ENCODE measurements at places on chromosomes 12 and 14.

DNA sequence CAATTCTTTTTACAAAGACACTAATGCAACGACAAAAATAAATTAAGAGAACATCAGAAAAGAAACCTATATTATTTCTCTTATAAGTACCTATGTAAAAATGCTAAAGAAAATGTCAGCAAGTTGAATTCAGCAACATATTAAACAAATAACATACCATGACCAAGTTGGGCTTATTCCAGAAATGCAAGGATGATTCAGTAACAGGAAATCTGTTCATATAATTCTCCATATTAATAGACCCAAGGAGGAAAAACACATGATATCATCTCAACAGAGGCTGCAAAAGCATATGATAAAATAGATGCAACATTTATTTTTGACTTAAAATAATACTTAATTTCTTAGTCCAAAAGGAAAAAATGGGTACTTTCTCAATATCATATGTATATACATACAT, 25.1 kb upstream of the GPHB5 start:
- no peaks in the 10 kb centered on the region for H3K4me1 ChIP-seq
- DNase-seq: no peak
- H3K27me3 ChIP-seq: peaks cover 53% of the 10 kb centered on the region

DNA sequence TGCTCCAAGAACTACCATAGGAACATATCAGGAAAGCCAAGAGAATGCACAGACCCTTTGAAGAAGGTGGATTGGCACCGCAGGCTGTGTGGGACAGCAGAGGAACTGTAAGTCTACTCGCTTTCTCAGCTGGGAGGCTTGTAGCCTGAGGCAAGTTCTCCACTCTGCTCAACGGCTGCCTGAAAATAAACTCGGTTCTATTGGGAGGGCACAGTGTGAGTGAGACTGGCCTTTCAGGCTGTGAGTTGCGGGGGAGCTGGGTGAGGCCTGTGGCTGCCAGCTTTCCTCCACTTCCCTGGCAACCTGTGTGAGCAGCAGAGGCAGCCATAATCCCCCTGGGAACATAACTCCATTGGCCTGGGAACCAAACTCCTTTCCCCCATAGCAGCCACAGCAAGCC, 132.1 kb downstream of the ANKS1B start:
- no peaks in the 10 kb centered on the region for H3K27me3 ChIP-seq
- no peak overlapping the region for H3K4me3 ChIP-seq
- no peak overlapping the region for H3K27ac ChIP-seq
- no peak for DNase-seq
- H3K36me3 ChIP-seq: no peaks in the 10 kb centered on the region
- H3K4me1 ChIP-seq: no peaks in the 10 kb centered on the region

- H3K36me3 ChIP-seq: peaks cover 93% of the 10 kb centered on the region
- peaks cover 9% of the 10 kb centered on the region for H3K4me1 ChIP-seq
- peak overlapping the region; percentile 44 for H3K27ac ChIP-seq
- no peaks in the 10 kb centered on the region for H3K27me3 ChIP-seq
These were observed 12.6 kb downstream of the GIT2 start for GRCh38 chr12:109983432-109984142.

- H3K4me3 ChIP-seq: no peak overlapping the region
- no peaks in the 10 kb centered on the region for H3K27me3 ChIP-seq
- no peak overlapping the region for H3K27ac ChIP-seq
- no peak for DNase-seq
- no peaks in the 10 kb centered on the region for H3K4me1 ChIP-seq
These were observed 194.6 kb upstream of the FSCB start for GRCh38 chr14:44701563-44702263.

DNA sequence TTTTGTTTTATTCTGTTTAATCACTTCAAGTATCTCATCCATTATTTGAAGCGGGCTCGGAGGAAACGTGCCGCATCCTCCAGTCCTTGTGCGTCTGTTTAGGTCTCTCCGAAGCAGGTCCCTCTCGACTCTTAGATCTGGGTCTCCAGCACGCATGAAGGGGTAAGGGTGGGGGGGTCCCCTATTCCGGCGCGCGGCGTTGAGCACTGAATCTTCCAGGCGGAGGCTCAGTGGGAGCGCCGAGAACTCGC, 311 bp upstream of the LGR5 start:
- DNase-seq: no peak
- peaks cover 47% of the 10 kb centered on the region for H3K27me3 ChIP-seq

DNA sequence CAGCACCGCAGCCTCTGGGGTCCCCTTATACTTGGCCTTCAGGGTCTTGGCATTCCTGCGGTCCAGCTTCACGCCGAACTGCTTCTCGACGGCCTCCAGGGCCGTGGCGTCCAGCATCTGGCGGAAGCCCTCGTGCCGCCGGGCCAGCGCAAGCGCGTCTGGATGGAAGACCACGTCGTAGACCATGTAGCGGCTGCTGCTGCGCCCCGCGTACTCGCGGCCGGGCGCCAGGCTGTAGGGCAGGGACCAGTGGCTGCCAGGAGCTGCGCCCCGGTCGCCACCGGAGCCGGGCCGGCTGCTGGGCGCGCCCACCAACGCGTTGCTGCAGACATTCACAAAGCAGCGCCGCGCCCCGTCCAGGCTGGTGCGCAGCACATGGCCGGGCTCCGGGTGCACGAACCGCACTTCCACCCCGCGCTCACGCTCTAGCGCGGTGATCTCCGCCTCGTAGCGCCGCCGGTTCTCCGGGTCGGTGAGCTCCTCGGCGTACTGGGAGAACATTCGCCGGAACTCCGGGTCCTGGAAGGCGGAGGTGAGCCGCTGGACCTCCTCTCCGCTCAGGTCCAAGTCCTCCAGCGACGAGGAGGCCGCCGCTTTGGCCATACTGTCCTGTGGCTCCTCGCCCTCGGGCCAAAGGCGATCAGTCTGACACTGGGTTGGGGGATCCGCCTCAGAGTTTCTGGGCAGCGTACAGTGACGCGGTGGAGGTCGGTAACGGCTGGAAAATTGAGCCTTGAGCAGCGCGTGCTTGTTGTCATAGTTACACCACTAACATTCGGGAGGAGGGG, at the start of gene DNAAF2:
Gene DNAAF2, minus strand, starts transcription at position 698 of the 788 bp plus-strand sequence. Its CDS starts 95 bp downstream, at position 603.
- no peaks in the 10 kb centered on the region for H3K27me3 ChIP-seq
- H3K4me1 ChIP-seq: peaks cover 49% of the 10 kb centered on the region
- peak; percentile 63 for DNase-seq
- H3K27ac ChIP-seq: peak within 1 kb of the TSS; percentile 99

- no peak overlapping the region for H3K4me3 ChIP-seq
- no peak overlapping the region for H3K27ac ChIP-seq
- H3K36me3 ChIP-seq: no peaks in the 10 kb centered on the region
These were observed 287.7 kb downstream of the BMP4 start for GRCh38 chr14:53668897-53669296.

- H3K4me1 ChIP-seq: peaks cover 76% of the 10 kb centered on the region
- H3K36me3 ChIP-seq: peaks cover 95% of the 10 kb centered on the region
- no peaks in the 10 kb centered on the region for H3K27me3 ChIP-seq
- peak overlapping the region; percentile 73 for H3K27ac ChIP-seq
These were observed 77.7 kb downstream of the PPP2R5C start for GRCh38 chr14:101839236-101839635.

- peak; percentile 0 for DNase-seq
- H3K4me3 ChIP-seq: no peak overlapping the region
- H3K36me3 ChIP-seq: no peaks in the 10 kb centered on the region
- H3K27ac ChIP-seq: peak overlapping the region; percentile 35
- no peaks in the 10 kb centered on the region for H3K27me3 ChIP-seq
These were observed 205.4 kb downstream of the DAD1 start for GRCh38 chr14:22383515-22384166.

GRCh38 chr14:90517076-90517841, 120.4 kb downstream of the CALM1 start:
- no peaks in the 10 kb centered on the region for H3K27me3 ChIP-seq
- no peaks in the 10 kb centered on the region for H3K4me1 ChIP-seq
- no peak overlapping the region for H3K4me3 ChIP-seq
- H3K36me3 ChIP-seq: no peaks in the 10 kb centered on the region

GRCh38 chr12:89789862-89790261, 81.2 kb upstream of the ATP2B1 start:
- no peak overlapping the region for H3K27ac ChIP-seq
- no peaks in the 10 kb centered on the region for H3K36me3 ChIP-seq

DNA sequence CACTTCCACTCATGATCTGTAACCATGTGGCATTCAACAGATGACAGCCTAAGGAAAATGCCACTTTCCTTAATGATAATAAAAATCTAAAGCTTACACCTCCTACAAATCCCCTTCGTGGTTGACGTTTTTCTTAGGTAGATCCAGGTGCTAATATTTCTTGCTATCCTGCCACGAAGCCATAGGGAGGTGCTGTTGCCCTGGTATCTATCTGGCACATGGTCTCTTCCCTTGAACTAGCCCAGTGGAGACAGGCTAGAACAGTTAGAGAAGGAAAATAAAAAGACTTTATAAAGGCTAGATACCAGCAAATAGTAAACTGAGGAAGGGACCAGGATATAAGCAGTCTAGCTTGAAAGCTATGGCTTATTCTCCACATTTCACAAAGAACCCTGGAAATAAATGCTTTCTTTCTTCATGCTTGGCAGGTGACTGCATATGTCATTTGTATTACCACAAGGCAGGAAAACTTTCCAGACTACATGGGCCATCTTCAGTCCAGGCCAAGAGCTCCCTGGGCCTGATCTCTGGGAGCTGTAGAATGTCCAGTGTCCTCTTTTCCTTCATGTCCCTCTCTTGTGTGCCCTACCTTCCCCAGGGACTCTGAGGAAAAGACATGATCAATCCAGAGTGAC, 15.3 kb downstream of the SPIC start:
- DNase-seq: no peak
- no peak overlapping the region for H3K4me3 ChIP-seq
- H3K27me3 ChIP-seq: peaks cover 9% of the 10 kb centered on the region
- H3K36me3 ChIP-seq: peaks cover 3% of the 10 kb centered on the region

DNA sequence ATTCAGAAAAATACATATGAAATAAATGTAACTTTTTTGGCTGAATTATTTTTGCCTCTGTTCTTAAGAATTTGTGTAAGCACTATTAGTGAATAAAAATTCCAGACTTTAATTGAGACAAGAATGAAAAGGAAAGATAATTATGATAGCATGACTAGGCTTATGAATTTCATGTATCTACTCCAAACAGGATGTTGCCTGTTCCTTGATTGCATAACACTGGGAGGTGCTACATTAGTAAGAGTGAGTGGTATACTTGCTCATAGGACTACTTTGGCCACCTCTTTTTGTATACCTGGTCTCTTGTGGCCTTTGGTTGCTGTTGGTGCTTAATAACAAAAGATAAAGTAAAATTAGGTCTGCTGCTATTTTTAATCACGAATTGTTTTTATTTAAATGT, 112.8 kb downstream of the NAV3 start:
- no peak overlapping the region for H3K27ac ChIP-seq
- H3K27me3 ChIP-seq: no peaks in the 10 kb centered on the region
- no peak overlapping the region for H3K4me3 ChIP-seq
- H3K4me1 ChIP-seq: no peaks in the 10 kb centered on the region

DNA sequence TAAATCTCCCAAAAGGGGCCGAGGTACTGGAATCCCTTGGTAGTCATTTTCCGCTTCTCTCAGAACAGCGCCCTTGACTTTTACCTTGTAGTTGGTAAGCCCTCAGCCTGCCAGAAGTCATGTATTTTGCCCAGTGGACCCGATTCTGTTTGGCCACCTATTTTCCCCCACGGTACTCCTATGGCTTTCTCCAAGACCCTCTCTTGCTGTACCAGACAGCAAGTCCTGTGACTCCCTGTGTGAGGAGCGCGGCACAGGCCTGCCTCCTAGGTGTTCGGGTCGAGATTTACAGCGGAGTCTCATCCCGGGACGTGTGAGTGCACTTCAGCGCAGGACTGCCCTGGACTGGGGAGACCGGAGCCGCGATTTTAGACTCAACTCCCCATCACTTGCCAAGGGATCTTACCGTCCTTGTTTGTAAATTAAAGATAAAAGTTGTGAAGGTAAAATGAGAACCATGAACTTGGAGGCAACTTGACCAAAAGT, 1.1 kb upstream of the MBD6 start:
- H3K36me3 ChIP-seq: peaks cover 78% of the 10 kb centered on the region
- no peak for DNase-seq
- peak overlapping the region; percentile 97 for H3K4me3 ChIP-seq
- H3K27me3 ChIP-seq: no peaks in the 10 kb centered on the region
- H3K27ac ChIP-seq: peak overlapping the region; percentile 99
- peaks cover 69% of the 10 kb centered on the region for H3K4me1 ChIP-seq

GRCh38 chr12:1947081-1947480, 28.6 kb upstream of the CACNA2D4 start:
- no peak overlapping the region for H3K4me3 ChIP-seq
- no peak for DNase-seq
- no peaks in the 10 kb centered on the region for H3K27me3 ChIP-seq
- H3K4me1 ChIP-seq: no peaks in the 10 kb centered on the region

GRCh38 chr12:106461730-106462129, 104.2 kb downstream of the POLR3B start:
- H3K4me3 ChIP-seq: peak overlapping the region; percentile 54
- H3K27ac ChIP-seq: peak overlapping the region; percentile 67
- no peaks in the 10 kb centered on the region for H3K27me3 ChIP-seq
- H3K36me3 ChIP-seq: peaks cover 3% of the 10 kb centered on the region
- peaks cover 25% of the 10 kb centered on the region for H3K4me1 ChIP-seq

GRCh38 chr12:53981634-53982565, 3.0 kb upstream of the HOXC10 start:
- H3K27ac ChIP-seq: no peak overlapping the region
- no peak overlapping the region for H3K4me3 ChIP-seq
- peaks cover 100% of the 10 kb centered on the region for H3K27me3 ChIP-seq
- H3K36me3 ChIP-seq: peaks cover 48% of the 10 kb centered on the region
- H3K4me1 ChIP-seq: peaks cover 19% of the 10 kb centered on the region
- DNase-seq: no peak

- H3K27me3 ChIP-seq: no peaks in the 10 kb centered on the region
- H3K4me1 ChIP-seq: peaks cover 77% of the 10 kb centered on the region
- peak overlapping the region; percentile 97 for H3K27ac ChIP-seq
- H3K36me3 ChIP-seq: peaks cover 23% of the 10 kb centered on the region
- no peak for DNase-seq
These were observed 5.0 kb downstream of the CDCA4 start for GRCh38 chr14:105015905-105016304.

DNA sequence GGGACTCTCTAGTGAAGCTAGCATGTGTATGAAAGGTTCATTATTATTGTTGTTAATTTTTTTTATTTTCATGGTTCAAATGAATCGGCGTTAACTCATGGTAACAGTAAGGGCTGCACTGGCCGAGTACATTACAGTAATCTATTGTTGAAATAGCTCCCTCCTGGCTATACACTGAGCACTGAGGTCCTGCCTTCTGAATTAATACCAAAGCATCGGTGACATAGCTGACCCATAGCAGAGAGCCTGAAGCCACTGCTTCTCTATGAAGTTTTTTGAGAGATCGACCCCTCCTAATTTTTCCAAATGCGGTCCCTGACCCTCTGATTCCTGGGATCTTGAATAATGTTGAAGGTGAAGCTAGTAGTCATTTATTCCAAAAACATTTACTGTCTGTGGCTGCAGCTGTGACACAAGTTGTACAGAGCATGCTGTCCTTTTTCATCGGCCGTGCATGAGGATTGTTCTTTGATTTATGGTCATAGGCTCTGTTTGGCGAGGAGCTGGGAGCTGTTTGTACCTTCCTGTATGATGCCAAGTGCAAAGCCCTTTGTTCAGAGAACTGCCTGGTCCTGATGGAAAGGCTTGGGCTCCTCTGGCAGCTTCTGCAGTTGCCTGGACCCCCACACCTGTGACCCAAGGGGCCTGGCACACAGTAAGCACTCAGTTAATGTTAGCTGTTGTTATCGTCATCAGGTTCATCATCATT, 486.5 kb downstream of the EGLN3 start:
- no peak for DNase-seq
- no peaks in the 10 kb centered on the region for H3K4me1 ChIP-seq

GRCh38 chr12:19239616-19240234, 110.2 kb downstream of the PLEKHA5 start:
- no peaks in the 10 kb centered on the region for H3K36me3 ChIP-seq
- H3K27ac ChIP-seq: peak overlapping the region; percentile 39
- no peaks in the 10 kb centered on the region for H3K27me3 ChIP-seq
- peaks cover 7% of the 10 kb centered on the region for H3K4me1 ChIP-seq
- DNase-seq: no peak
- H3K4me3 ChIP-seq: no peak overlapping the region

Measured in effector memory CD8-positive, alpha-beta T cell (primary cell).